ENCODE measurements at places on chromosomes 2 and 18. TPM values are rescaled to one million over a fixed set of nuclear protein-coding genes. Genes with fewer than 3 reads are reported as not detected.

DNA sequence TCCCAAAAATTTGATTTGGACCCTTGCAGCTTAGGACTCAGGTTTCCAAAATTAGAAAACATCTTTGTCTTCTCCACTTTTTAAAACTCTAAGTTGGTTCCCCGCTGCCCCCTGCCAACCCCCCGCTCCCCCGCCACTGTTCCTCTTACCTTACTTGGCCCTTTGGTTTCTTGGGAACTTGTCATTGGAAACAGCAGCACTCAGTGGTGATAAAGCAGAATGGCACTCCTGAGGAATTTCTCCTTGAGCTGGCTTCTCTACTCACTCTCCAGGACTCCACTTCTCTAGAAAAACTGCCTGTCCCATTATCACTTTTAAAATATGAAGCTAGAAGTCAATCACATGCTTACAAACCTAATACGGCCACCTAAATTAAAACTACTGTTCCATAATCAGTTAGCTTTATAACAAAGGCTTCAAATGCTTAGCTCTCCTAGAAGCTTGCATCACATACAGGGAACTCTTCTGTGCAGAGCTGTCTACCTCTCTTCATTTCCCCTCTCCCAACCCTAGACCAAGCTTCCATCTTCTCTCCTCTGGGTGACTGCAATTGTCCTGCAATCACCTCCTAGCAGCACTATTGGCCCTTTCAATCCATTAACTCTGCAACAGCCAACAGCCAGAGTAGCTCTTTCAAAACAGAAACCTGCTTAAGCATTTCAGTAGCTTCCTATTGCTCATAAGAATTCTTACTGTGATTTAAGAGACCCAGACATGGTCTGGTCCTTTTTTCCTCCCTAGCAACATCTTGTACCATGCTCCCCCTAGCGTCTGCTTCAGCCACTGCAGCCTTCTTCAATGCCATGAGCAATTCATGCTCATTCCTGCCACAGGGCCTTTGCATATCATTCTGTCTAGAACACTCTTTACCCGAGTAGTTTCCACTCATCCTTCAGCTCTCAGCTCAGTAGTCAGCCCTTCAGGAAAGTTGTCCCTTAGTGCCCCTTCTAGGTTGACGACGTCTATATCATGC lies 15.2 kb upstream of the PLEKHM3 start:
- H3K27me3 ChIP-seq: no peaks in the 10 kb centered on the region
- H3K36me3 ChIP-seq: no peaks in the 10 kb centered on the region
- H3K4me1 ChIP-seq: peaks cover 2% of the 10 kb centered on the region
- no peak overlapping the region for H3K27ac ChIP-seq
- peak; percentile 89 for DNase-seq

GRCh38 chr2:180520206-180520605 lies 460.2 kb upstream of the UBE2E3 start:
- H3K27ac ChIP-seq: no peak overlapping the region
- no peaks in the 10 kb centered on the region for H3K36me3 ChIP-seq
- no peaks in the 10 kb centered on the region for H3K4me1 ChIP-seq

DNA sequence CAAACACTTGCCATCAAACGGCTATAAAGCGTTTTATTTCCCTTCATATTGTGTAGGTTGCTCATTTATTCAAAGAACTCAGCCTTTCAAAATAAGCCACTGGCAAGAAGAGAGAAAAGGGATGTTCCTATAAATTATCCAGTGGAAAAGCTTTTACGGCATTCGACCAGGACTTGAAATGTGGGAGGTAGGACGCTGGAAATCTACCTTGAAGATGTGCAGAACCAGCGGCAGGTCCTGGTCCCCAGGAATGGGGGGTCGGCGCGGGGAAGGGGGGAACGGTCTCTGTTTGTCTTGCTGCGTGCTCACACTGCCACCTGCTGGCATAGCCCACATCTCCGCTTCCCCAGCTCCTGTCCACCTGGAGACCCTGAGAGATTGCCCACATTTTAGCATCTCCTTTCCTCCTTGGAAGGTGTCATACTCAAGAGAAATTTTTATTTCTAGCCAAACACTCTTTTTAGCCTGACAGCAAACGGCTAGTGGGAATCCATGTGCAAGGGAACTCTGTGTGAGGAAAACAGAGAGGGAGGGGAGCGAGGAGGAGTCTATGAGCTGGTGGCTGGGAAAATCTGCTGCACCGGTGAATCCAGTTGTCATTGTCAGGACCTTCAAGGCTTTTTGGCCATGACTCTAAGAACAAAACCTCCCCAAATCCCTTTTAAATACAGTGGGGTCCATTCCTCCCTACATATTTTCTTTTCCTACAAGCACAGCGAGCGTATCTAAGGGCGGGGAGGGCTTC lies 349.0 kb upstream of the PKDCC start:
- no peak overlapping the region for H3K4me3 ChIP-seq
- DNase-seq: peak; percentile 37
- no peaks in the 10 kb centered on the region for H3K36me3 ChIP-seq
- H3K27ac ChIP-seq: no peak overlapping the region

- H3K4me3 ChIP-seq: no peak overlapping the region
- DNase-seq: peak; percentile 9
- H3K27ac ChIP-seq: no peak overlapping the region
- H3K4me1 ChIP-seq: no peaks in the 10 kb centered on the region
- no peaks in the 10 kb centered on the region for H3K27me3 ChIP-seq
These were observed 153.6 kb upstream of the KLF7 start for GRCh38 chr2:207319316-207319715.

DNA sequence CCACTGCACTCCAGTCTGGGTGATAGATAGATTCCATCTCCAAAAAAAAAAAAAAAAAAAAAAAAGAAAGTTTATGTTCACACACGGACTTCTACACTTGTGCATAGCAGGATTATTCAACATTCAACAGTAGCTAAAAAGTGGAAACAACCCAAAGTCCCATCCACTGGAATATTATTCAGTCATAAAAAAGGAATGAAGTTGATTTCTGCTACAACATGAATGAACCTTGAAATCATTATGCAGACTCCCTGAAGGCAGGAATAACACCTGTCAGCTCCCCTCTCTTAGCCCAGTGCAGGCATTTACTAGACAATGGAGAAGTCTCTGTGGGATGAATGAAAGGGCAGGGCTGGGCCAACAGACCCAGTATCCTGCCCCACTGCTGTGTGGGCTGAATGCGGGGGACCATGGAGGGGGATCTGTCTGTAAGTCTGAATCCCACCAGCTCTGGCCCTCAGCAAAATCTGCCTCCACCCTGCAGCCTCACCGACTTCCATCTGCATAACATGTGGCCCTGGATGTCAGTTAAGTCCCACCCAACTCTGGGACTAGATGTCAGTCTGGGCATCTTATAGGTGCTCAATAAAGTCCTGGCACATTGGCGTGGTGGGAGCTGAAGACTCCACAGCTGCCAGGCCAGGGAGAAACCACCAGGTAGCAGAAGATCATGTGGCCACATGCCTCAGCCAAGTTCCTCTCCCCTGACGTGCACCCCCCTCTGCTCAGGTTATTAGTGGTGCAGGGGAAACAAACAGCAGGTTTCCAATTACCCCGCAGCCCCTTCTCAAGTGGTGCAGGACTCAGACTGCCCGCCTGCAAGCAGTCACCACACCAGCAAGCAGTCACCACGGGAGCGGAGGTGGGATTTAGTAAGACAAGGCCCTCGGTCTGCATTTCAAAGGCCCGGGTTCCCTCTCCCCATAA lies 8.9 kb downstream of the ZFP36L2 start:
- peak; percentile 40 for DNase-seq
- peaks cover 47% of the 10 kb centered on the region for H3K4me1 ChIP-seq
- H3K36me3 ChIP-seq: peaks cover 25% of the 10 kb centered on the region
- peak overlapping the region; percentile 95 for H3K27ac ChIP-seq
- H3K4me3 ChIP-seq: peak overlapping the region; percentile 80
- H3K27me3 ChIP-seq: no peaks in the 10 kb centered on the region

GRCh38 chr2:69962986-69963730 lies 1.7 kb upstream of the ASPRV1 start:
- no peaks in the 10 kb centered on the region for H3K27me3 ChIP-seq
- H3K36me3 ChIP-seq: no peaks in the 10 kb centered on the region
- no peak overlapping the region for H3K27ac ChIP-seq
- DNase-seq: no peak

DNA sequence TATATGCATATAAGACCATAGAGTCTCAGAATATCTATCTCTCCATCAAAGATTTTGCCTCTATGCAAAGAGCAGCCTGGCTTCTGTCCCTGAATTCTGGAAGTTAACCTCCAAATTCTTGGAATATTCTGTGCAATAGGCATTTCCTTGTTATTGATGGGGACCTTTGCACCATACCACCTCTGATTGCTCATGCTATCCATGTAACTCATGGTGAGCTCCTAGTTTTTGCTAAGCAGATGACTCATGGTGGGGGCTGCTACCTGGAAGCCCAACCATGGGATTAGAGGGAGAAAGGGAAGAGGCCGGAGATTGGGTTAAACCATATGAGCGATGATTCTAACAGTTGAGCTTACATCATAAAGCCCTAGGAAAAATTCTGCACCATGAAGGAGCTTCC lies 310.2 kb upstream of the FIGN start:
- no peak for DNase-seq
- no peaks in the 10 kb centered on the region for H3K27me3 ChIP-seq
- H3K27ac ChIP-seq: no peak overlapping the region

GRCh38 chr18:35619464-35619863 lies 37.9 kb downstream of the GALNT1 start:
- H3K27me3 ChIP-seq: no peaks in the 10 kb centered on the region
- H3K4me3 ChIP-seq: no peak overlapping the region

- DNase-seq: no peak
- H3K4me3 ChIP-seq: no peak overlapping the region
- H3K27me3 ChIP-seq: peaks cover 12% of the 10 kb centered on the region
- no peaks in the 10 kb centered on the region for H3K36me3 ChIP-seq
- peaks cover 12% of the 10 kb centered on the region for H3K4me1 ChIP-seq
These were observed 38.7 kb upstream of the CTDP1 start for GRCh38 chr18:79640875-79641274.

- no peak overlapping the region for H3K4me3 ChIP-seq
- peaks cover 8% of the 10 kb centered on the region for H3K27me3 ChIP-seq
- H3K36me3 ChIP-seq: no peaks in the 10 kb centered on the region
- no peak overlapping the region for H3K27ac ChIP-seq
- no peak for DNase-seq
These were observed 29.9 kb upstream of the RUFY4 start for GRCh38 chr2:218039171-218039570.

DNA sequence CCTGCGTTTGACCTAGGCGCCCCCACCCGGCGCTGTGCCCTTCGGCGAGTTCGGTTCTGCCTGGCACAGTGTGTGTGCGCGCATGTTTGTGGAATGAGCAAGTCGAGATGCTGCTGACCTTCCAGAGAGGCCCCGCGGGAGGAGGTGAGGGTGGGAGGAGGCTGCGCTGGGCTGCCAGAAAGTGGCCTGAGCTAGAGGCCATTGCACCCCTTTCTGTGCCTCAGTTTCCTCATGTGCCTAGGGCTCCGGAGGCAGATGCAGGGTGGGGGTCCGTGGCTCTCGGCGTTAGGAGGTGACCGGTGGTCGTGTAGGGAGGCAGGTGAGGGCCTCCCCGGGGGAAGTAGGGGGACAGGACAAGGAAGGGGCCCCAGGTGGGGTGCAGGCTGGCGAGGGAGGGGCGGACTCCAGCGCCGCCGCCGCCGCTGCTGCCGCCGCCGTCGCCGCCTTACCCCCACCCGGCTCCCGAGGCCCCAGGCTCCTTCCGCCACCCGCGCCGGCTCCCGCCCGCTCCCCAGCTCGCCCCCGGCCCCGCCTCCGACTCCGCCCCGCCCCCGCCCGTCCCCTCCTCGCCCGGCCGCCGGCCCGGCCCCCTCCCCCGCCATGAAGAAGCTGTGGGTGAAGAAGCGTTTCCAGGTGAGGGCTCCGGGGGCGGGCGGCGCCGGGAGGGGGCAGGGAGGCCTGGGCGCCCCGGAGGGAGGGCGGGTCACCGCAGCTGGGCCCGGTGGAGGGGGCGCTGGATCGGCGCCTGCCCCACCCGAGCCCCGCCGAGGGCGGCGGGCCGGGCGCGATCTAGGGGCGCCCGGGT lies 7.0 kb downstream of the SPEG start:
- no peak overlapping the region for H3K27ac ChIP-seq
- H3K4me3 ChIP-seq: peak overlapping the region; percentile 70
- peak; percentile 51 for DNase-seq
- H3K27me3 ChIP-seq: peaks cover 17% of the 10 kb centered on the region

DNA sequence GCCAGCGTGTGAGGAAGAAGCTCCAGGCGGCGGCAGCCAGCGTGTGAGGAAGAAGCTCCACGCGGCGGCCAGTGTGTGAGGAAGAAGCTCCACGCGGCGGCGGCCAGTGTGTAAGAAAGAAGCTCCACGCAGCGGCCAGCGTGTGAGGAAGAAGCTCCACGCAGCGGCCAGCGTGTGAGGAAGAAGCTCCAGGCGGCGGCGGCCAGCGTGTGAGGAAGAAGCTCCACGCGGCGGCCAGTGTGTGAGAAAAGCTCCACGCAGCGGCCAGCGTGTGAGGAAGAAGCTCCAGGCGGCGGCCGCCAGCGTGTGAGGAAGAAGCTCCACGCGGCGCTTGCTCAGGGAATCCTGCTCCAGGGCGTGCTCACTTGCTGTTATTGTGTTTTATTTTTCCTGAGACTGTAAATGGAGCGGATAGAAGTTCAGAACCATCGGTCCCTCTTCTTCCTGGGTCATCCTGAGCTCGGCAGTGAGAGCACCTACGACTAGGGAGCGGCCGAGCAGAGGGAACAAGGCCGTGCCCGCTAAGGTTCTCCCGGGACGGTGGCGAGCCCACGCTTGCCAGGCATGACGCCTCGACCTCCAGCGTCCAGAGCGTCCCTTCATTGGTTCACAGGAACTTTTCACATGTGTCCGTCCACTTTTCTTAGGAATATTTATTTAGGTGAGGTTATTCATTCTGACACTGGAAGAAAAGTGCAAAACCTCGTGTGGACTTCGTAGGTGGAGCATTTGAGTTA lies 94.2 kb downstream of the TMEM18 start:
- no peak overlapping the region for H3K4me3 ChIP-seq
- H3K27ac ChIP-seq: no peak overlapping the region
- DNase-seq: no peak
- H3K36me3 ChIP-seq: no peaks in the 10 kb centered on the region
- peaks cover 9% of the 10 kb centered on the region for H3K27me3 ChIP-seq

DNA sequence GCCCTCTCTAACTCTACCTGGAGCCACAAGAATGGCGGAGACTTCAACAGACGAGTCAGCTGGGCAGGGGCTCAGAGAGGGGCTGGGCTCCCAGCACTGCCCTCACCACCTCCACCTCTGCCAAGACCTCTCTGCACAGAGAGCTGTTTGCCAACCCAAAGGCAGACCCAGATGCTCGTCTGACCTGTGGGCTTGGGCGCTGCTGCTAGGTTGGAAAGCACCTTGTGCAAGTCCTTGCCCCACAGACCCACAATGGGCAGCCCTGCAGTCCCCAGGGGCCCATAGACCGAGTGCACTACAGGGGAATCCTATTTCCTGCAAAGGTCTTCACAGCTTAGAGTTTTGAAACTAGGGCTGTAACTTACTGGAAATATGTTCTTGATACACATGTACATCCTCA lies 13.3 kb downstream of the ACKR3 start:
- no peak overlapping the region for H3K4me3 ChIP-seq
- H3K36me3 ChIP-seq: peaks cover 10% of the 10 kb centered on the region
- H3K27ac ChIP-seq: no peak overlapping the region
- DNase-seq: no peak
- no peaks in the 10 kb centered on the region for H3K4me1 ChIP-seq
- no peaks in the 10 kb centered on the region for H3K27me3 ChIP-seq

- H3K27me3 ChIP-seq: peaks cover 1% of the 10 kb centered on the region
- H3K36me3 ChIP-seq: no peaks in the 10 kb centered on the region
- H3K27ac ChIP-seq: no peak overlapping the region
- no peaks in the 10 kb centered on the region for H3K4me1 ChIP-seq
- DNase-seq: no peak
- H3K4me3 ChIP-seq: no peak overlapping the region
These were observed 124.3 kb downstream of the ICOS start for GRCh38 chr2:204060841-204061240.

SIX3 gene
- total RNA-seq: not detected

FSHR gene
- total RNA-seq: not detected

TMEM198 gene
- total RNA-seq: 2.1 TPM

FOXI3 gene
- not detected for total RNA-seq

DOK6 gene
- not detected for total RNA-seq

XIRP2 gene
- total RNA-seq: not detected

ITGAV gene
- 7.5 TPM for total RNA-seq

TXNDC2 gene
- total RNA-seq: not detected
